Memory B cell (primary cell): ENCODE measurements at places on chromosomes 11 and 22.

DNA sequence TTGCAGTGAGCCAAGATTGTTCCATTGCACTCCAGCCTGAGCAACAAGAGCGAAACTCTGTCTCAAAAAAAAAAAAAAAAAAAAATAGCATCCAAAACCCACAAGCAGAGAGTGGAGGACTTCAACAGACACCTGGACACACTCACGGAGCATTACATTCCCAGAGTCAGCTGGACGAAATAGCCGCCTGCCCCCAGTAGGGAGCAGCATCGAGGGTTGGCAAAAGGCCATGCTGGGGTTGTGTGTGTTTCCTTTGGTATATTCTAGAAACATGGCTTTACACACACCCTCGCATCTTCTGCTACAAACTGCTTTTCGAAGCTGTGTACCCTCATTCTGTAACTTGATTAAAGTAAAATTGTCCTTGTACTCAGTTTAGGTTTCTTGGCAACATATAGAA lies 5.3 kb downstream of the ADA2 start:
- DNase-seq, result no peak

DNA sequence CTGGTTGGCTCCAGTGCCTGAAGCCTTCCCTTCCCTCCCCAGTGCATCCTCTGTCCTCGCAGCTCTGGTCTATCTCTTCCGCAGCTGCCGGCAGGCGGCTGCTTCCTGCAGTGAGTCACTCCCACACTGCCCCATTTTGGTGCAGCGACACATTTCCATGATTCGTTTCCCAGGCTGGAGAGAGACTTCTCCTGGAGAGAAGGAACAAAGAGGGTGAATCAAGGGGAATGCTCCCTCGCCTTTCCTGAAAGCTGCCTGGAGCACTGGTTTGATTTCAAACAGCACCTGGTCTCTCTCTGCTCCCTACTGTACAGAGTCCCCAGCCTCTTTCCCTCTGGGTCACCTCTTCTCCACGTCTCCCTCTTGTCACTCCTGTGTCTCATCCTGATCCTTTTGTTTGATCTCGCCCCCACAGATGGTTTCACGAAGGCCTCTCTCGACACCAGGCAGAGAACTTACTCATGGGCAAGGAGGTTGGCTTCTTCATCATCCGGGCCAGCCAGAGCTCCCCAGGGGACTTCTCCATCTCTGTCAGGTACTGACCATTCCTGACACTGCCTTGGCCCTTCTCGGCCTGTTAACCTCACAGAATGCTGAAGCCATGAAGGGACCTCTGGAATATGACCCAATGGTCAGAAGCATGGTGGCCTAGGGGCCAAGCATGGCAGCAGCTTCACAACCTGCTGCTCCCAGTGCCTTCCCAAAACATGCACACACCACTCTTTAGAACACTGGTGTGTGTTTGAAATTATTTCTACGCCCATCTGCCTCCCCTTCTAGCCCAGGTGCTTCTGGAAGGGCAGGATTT lies at the start of gene TMA7B:
TSS of gene TMA7B (plus strand) at position 758 of the 808 bp plus-strand sequence. CDS start 3,978 bp downstream, outside the sequence.
- DNase-seq, result no peak

GRCh38 chr11:24716403-24716802 lies 219.6 kb downstream of the LUZP2 start:
- DNase-seq, result no peak

DNA sequence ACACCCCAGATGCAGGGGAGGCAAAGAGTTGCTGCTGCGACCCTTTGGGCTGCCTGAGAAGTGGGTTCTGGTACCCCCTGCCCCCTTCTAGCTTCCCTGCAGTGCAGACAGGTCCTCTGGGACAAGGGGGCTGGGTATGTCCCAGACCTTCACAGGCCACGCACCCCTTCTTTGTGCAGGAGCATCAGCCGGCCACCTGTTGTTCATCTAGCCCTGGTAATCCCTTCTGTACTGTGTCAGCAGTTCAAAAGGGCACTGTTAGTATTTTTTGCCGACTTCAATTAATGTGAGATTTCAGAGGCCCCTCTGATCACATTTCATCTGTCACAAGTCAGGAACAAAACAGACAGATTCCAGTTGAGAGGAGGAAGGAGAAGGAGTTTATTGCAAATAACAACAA lies 49.9 kb downstream of the ALX4 start:
- DNase-seq, result no peak

DNA sequence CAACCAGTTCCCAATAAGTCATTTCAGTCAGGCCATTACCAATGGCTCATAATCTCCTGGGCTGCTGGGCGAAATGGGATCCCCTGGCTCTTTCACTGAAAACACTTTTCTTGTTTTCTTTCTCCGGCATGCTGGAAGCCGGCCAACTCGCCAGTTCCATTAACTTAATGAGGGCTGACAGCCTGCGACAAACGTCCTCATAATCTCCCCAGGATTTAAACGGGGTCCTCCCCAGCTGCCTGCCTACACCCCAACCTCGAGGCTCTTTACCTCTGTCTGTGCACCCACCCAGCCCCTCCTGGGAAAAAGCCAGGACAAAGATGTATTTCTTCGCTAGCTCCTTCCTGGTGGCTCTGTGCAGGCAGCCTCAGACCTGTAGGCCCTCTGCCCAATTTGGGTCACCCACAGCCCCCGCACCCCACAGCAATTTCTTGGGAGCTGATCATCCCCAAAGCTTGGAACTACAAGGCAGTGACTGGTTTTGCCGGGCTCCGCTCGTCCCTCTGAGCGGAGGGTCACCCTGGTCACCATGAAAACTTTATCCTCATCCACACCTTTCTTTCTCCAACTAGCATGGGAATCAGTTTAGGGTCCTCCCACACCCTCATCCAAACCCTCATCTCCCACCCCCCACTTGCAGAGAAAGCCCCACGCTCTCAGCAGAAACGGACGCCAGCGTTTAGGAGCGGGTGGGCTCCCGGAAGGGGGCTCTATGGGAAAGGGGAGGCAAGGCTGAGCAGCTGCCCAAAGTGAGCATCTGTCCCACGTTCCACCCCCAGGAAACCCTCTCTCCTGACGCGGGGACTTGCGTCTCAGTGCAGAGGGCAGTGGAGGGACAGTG lies 51.1 kb upstream of the KCNQ1OT1 start:
- no peak for DNase-seq

DNA sequence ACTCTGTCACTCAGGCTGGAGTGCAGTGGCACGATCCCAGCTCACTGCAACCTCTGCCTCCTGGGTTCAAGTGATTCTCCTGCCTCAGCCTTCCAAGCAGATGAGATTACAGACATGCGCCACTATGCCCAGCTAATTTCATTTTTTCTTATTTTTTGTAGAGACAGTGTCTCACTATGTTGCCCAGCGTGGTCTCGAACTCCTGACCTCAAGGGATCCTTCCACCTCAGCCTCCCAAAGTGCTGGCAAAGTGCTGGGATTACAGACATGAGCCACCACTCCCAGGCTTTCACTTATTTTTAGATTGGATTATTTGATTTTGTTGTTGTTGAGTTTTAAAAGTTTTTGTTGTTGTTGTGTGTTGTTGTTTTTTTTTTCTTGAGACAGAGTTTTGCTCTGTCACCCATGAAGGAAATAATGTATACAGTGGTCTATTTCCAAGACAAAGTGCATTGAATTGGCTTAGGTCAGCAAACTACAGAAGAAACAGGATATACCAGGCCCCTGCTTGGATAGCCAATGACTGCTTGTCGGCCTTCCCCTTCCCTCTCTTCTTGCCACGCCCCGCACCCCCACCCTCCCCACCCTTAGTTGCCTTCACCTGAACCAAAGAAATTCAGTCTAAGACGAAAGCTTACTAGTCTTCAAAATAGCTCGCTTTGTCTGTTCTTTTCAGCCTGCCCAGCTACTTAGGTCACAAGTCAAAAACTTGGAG lies 91.8 kb upstream of the CLDN5 start:
- no peak for DNase-seq

- no peak for DNase-seq
Observed at GRCh38 chr11:102614485-102614884, 10.6 kb downstream of the MMP20 start.

DNA sequence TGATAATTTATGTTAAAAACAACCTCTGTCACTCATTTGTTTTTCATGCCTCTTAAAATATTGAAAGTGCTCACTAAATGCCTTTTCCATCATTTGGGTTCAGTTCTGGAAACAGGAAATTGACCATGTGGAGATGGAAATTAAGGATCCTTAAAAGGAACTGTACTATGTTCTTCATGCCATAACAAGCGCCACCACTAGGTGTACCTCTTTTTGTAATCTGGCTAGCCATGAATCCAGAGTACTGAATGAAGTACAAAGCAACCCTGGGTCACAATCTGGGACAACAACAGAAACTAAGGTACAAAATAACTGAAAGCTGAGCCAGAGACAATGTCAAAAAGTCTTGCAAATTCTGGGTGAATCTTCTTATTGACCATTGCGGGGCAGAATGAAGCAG lies 559.1 kb downstream of the FAM181B start:
- DNase-seq, result no peak

DNA sequence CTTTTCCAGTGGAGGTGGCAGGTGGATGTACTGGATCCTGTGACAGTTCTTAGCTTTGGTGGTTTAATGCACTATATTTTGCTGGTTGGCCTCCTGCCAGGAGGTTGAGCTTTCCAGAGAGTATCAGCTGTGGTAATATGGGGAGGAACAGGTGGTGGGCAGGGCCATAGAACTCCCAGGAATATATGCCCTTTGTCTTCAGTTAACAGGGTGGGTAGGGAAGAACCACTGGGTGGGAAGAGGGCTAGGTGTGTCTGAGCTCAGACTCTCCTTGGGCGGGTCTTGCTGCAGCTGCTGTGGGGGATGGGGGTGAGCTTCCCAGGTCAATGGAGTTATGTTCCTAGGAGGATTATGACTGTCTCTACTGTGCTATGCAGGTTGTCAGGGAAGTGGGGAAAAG lies 203.8 kb downstream of the DLG2 start:
- DNase-seq, result no peak

GRCh38 chr11:68325907-68326220 lies 13.5 kb downstream of the LRP5 start:
- DNase-seq, result no peak

DNA sequence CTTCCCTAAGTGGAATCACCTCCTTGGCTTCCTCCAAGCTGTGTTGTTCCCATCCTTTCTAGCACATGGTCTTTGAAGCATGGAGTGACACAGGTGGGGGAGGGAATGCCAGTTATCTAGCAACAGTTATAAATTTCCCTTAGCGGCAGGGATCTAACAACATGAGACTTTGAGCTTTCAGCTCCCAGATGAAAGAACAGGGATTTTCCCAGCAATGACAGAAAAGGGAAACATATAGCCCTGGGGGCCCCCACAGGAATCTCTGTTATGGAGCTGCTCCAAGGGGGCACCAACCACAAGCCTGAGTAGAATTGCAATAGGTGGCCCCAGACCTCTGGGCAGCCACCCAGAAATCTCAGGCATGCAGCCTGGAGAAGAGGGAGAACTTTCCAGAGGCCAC lies 163.0 kb downstream of the GRIK4 start:
- no peak for DNase-seq

DNA sequence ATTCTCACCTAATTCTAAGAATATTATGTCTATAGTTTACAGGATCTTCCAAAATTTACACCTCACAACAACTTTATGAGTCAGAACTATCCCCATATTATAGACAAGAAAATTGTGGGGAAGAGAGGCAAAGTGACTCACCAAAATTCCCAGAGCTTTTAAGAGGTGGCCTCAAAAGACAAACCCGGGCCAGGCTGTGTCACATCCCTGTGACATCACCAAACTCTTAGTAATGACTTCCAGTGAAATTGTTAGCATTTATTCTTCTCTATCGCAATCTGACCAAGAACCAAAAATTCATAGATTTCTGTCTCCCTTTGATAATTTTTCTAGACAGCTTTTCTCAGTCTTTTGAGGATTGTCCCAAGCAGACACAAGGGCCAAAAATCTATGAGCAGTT lies 134.3 kb downstream of the SNX19 start:
- DNase-seq, result no peak

DNA sequence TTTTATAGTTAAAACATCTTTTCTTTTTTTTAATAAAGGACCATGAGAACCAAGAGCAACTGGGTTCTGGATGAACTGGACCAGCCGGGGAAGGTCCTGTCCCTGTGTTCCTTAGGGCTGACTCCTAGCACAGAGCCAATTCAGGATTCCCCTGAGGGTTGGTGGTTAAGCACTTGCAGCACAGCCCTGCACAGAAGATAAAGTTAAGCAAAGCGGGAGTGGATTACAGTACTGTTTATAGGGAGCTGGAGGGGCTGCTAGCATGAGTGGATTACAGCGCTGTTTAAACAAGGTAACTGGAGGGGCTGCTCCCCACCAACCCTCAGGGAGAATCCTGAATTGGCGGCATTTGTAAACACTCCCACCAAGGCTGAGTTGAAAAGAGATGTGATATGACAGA lies 90.6 kb downstream of the CELSR1 start:
- no peak for DNase-seq

DNA sequence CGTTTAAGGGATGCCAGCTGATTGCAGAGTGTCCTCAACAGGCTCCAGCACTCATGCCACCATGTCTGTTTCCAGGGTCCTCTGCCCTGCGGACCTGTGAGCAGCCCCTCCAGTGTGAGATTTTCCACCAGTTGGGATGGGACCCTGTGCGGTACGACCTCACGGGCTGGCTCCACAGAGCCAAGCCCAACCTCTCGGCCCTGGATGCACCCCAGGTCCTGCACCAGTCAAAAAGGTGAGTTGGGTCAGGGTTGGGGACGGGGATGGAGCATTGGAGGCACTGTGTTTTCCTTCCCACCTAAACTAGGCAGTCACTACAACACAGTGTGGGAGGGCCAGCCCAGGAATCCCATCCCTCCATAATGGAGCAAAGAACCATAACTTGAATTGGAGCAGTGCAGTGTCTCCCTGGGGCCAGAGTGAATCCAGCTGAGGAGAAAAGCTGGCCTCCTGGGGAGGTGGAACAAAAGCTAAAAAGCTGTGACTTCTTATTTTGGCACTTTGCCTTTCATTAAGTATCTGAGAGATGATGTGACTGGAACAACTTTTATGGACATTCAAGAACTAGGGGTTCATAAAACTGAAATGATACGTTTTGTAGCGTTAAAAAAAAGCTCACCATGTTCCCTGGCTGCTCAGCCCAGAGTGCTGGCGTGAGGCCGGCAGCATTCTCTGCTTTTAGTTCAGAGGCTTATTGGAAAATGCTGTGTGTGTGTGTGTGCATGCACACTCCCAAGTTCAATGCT lies 101.8 kb downstream of the MYO18B start:
- no peak for DNase-seq

- DNase-seq, result no peak
Observed at GRCh38 chr11:64947208-64947814, 11.6 kb upstream of the GPHA2 start.

DNA sequence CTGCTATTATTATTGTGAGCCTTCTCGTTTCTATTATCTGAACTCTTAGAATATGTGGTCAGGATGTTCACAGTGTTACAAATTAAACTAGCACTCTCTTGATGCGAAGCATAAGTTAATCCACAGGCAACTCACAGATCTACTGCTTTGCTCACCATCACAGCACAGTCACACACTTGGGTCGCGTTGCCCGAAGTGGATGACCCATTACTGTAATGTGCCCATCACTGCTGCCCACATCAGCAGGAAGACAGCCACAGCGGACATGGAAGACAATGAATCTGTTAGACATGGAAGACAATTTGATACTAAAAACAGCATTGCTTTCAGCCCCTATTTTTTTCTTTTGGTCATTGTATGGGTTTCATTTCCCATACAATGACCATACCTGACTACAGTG lies 216.4 kb upstream of the B3GAT1 start:
- DNase-seq, result no peak
